A549 treated with Hydrocortisone at 1 μM for 4 hours (cell line): ENCODE measurements at places on chromosomes 5 and 9. TPM values are rescaled to one million over a fixed set of nuclear protein-coding genes. Genes with fewer than 3 reads are reported as not detected.

OBP2B gene
- total RNA-seq, result not detected in 5 replicates

COL23A1 gene
- not detected in 5 replicates for total RNA-seq

SLC9A3 gene
- 2.2 to 2.5 TPM (median 2.2 TPM) in 5 replicates for total RNA-seq

TAF11L4 gene
- total RNA-seq, result not detected in 5 replicates

NUTM2F gene
- 0.03 TPM in 1 of 5 replicates, not detected in the others for total RNA-seq
